Hepatocyte (in vitro differentiated cells): ENCODE measurements at places on chromosomes 13 and 19. TPM values are rescaled to one million over a fixed set of nuclear protein-coding genes. Genes with fewer than 3 reads are reported as not detected.
A peak's percentile ranks its signal among the peaks of the same experiment; 100 is the strongest.

- DNase-seq = peak; percentile 77
These were observed at the start of gene PDX1 for GRCh38 chr13:27919934-27920676. PDX1 (plus strand) TSS chr13:27920000; CDS start chr13:27920139, 139 bp downstream.

DNA sequence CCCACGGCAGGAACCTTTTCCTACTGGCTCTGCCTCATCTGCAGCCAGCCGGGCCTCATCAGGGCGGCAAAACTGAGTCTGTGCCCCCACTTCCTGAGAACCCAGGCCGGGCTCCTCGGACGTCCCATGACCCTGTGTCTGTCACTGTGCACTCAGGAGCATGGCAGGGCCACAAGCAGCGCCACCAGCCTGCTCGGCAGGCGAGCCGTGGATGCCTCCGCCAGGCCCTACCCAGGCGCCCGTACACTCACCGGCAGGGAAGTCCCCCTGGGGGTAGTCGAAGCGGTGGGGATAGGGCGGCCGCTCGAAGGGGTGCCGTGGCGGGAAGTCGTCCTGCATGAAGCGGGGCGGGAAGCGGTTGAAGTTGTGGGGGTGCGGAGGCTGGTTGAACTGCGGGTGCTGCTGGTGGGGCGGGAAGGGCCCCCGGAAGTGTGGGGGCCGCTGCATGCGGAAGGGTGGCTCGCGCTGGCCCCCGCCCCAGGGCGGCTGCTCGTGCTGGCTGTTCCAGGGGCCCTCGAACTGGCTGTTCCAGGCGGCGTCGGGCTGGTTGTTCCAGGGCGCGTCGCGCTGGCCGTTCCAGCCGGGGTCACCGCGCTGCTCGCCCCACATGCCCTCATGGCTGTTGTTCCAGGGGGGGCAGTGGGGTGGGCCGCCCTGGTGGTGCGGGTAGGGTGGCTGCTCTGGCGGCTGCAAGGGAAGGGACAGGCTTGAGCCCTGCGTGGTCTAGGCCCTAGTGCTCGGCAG, 17.1 kb downstream of the CHERP start:
- DNase-seq = no peak

DNA sequence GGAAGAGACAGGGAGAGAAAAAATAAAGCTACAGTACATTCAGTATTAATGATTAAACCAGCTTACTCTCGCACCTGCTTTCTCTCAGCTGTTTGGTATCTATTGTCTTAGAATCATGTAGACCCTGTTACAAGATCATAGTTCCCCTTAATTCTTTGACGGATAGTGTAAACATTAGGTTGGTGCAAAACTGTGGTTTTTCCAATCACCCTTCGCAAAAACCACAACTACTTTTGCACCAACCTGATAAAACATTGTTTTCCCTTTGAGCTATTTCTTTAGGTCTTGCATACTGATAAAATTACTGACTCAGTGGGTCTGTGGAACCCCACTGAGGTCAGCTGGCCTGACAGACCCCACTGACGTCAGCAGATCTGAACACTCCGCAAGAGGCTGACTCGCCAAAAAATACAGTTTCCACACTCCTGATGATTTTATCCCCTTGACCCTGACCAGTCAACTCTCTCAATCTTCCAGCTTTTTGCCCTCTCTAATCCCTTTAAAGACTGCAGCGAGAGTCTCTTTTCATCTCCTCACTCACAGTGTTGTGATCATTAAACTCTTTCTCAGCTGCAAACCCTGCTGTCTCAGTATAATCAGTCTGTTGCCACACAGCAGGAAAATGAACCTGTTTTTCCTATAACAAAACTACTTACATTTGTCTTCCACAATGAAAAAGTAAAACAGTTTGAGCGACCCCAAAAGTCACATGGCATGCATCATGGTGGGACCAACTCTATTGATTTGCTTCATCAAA, 123.9 kb downstream of the SLITRK6 start:
- no peak for DNase-seq

DNA sequence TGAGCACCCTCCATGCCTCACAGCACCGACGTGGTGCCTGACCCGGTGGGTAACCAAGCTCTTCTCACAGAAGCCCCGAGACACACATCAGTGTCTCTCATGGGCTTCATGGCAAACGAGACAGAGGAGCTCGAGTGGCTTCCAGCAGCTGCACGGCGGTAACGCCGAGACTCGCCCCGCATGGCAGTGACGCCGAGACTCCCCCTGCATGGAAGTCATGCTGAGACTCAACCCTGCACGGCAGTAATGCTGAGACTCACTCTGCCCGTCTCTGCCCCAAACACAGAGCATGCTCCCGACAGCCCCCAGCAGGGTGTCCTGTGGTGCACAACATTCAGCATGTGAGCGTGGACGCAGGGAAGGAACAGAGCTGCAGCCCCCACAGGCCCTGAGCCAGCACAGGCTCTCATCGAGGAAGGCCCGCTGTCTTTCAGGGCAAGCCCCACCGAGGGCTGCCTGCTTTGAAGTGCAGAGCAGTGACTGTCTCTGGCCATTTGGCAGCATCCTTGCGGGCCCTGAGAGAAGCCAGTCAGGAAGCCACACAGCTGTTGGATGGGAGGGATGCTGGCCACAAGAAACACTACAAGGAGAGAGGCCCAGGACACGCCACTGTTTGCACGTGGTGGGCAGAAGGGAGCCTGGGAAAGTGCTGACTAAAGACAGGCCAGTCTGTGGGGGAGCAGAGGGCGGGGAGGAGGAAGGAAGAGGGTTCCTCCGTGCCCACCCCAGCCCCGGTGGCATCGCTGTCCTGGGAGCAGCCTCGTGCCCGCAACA, 9.5 kb downstream of the GAS6 start:
- no peak for DNase-seq

The ENOX1 gene
- polyA plus RNA-seq = 2.9 and 4.0 TPM in 2 replicates
